Neuronal stem cell (in vitro differentiated cells): ENCODE measurements at places on chromosomes 5 and 9.
A peak's percentile ranks its signal among the peaks of the same experiment; 100 is the strongest.

DNA sequence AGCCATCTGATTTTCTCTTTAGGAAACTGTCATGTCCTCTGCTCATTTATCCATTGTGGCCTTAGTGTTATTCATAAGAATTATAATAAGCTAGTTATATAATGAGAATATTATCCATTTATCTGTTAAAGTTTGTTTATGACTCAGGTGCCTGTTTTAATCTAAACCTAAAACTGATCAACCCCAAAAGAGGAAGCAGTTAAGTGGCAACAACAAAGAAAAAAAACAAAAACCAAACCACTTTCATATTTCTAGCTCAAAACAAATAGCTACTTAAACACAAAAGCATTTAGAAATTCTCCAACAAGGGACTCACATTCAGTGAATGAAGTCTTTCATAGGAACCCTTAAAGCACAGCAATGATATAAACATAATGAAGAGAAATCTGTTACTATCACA is 116.4 kb downstream of the APBA1 start:
- no peak for DNase-seq

DNA sequence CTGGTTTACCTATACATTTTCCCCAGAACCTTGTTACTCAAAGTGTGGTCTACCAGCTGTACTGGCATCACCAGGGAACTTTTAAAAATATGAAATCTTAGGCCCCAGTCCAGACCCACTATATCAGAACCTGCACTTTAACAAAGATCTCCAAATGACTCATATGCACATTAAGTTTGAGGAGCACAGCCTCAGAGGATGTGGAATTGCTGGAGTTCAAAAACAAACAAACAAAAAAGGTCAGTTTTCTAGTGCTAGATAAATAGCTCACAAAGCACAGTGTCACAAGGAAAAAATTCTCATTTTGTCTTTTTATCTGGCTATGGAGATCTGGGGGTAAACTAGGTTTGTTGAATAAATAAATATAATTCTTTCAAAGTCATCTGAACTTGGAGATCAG is 68.9 kb upstream of the ANKRD55 start:
- DNase-seq = no peak

- DNase-seq = no peak
Observed at GRCh38 chr9:19113964-19114679, 11.4 kb upstream of the HAUS6 start.

GRCh38 chr9:112203536-112203935 is 28.4 kb upstream of the SUSD1 start:
- no peak for DNase-seq

GRCh38 chr9:109935406-109936087 is 155.5 kb downstream of the PALM2AKAP2 start:
- no peak for DNase-seq

DNA sequence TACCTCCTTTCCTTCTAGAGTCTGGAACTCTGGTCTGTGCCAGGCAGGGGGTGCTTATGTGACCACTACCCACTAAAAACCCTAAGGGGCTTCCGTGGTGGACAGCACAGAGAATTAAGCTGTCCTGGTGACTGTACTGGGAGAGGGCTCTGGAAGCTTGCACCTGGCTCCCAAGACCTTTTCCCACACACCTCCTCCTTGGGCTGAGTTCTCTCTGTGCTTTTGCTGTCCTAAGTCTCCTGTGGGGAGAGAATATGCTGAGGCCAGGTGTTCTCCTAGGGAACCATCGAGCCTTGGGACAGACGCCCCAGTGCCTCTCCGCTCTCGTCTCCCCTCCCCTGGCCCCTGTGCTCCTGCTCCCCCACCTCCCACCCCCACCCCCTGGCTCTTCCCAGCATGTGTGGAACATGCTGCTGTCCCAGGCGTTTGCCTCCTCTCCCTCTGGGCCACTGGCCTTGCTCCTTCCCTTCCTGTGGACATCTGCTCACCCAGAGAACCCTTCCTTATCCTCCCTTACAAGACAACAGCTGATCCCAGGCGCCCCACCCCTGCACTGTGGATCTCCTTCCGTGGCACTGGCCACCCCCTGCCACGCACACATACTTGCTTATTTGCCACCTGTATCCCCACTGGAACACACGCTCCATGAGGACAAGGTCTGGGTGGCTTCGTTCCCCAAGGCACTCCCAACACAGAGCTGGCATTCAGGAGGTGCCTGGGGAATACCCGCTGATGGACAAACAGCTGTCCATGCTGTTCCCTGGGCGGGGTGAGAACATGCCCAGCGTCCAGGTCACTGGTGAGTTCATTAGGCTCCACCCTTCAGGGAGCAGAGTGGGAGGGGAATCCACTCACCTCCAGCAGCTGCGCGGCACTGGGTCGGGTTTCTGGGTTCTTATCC is 83.0 kb downstream of the STK10 start:
- no peak for DNase-seq

GRCh38 chr5:106720367-106720766 is 950.4 kb downstream of the EFNA5 start:
- no peak for DNase-seq

GRCh38 chr9:77977210-77977611 is 54.4 kb downstream of the GNAQ start:
- DNase-seq = peak; percentile 30

- no peak for DNase-seq
Observed at GRCh38 chr5:160339406-160340130, 27.2 kb upstream of the CCNJL start.

- DNase-seq = peak; percentile 8
Observed at GRCh38 chr5:3564116-3564515, 31.5 kb upstream of the IRX1 start.

GRCh38 chr5:72525816-72526215 is 18.6 kb upstream of the ZNF366 start:
- no peak for DNase-seq

GRCh38 chr5:175582697-175583096 is 75.2 kb upstream of the HRH2 start:
- no peak for DNase-seq

DNA sequence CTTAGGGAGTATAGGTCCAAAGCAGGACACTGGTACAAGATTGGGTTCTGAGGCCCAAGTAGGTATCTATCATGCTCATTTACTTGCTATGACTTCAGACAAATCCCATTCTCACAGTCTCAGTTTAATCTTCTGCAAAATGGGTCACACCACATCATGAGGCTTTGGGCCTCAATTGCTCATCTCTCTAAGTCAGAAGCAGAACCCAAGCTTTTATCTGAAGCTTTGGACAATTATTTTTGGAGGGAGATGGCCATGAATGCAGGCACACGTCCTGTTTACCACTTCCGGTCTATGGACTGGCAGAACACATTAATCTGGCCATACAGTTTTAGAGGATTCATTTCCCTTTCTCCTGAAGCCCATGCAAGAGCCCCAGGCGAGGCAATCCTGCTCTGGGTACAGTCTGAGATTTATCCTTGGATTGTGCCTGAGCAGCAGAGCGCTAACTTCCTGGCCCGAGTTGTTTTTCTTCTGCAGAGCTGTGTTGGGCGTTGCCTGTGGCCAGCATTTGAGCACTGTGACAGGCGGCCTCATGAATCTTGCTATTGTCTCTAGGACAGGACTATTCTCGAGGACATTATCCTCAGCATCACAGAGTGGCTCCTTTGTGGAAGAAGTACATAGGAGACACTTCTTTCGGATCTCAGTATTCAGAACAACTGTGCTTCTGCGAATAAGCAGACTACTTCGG is 16.1 kb downstream of the SLC22A4 start:
- DNase-seq = no peak

- DNase-seq = no peak
Observed at GRCh38 chr9:124295159-124295794, 37.5 kb downstream of the NEK6 start.

GRCh38 chr5:98163796-98164493 is 609.5 kb upstream of the RGMB start:
- DNase-seq = no peak

DNA sequence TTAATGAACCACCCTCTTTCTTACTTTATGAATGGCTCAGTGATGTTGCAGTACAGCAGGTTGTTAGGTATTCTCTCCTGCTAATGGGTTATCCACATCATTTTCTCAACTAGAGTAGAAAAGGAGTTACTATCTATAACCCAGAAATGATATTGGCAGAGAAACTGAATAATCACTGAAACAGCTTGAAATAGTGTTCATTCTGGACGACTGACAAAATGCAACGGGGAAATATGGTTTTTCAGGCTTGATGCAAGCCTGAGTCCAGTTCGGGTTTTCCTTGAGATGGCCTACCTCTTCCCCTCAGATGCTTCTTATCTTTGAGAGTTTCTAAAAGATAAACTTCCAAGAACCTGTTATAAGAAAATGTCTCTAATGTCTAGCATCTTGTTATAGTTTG is 187.3 kb downstream of the RAB3C start:
- no peak for DNase-seq

DNA sequence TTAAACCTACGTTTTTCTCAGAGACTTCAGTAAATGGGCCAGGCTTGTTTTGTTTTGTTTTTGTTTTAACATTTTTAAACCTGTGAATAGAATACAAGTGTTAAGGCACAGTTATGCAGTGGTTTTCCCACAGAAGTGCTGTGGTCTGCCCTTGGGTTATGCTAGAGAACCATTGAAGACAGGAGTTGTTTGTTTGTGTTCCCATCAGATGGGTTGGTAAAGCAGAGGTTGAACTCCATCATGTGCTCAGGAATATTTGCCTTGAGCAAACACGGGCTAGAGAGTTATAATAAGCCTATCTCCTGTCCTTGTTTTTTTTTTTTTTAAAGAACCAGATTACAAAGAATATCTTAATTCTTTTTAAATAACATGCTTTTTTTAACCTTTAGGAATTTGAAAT is 28.5 kb downstream of the RHOBTB3 start:
- no peak for DNase-seq

GRCh38 chr5:172875505-172876279 is 41.6 kb downstream of the ERGIC1 start:
- DNase-seq = no peak

DNA sequence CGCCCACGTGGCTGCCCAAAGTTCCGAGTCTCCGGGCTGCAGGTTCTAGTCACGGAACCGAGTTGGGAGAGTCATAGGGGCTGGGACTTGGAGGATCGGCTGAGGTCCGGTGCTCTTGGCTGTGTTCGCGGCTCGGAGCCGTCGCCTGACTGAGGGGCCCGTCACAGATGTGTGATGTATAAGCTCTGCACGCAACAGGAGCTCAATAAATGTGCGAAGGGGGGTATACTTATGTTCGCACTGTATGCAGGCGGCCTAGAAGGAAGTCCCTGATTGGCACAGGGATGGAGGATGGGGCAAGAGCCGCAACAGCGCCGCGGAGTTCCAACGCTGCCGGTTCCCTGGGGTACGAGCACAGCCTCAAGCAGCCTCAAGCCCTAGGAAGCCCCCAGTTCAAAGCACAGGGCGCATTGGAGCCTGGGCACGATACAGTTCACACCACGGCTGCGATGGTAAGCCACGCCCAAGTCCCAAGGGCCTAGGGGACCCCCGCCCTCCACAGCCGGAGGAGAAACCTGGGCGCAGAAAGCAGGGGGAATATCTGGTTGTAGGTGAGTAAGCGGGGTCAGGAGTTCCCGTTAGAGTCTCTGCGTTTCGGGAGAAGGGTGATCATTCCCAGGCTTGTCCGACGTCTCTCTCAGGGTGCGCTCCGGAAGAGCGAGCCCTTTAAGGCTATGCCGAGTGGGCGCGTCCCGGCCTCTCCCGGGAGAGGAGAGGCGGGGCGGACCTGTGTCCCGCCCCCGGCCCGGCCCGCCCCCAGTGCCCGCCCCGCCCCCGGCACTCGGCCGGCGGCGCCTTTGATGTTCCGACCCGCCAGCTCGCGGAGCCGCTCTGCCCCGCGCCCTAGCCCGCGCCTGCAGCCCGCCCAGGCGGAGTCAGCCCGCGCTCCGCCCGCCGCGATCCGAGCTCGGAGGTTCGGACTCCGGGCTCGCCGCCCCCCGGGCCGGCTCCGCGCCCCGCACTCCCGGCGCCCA is at the start of gene TCF7:
Gene TCF7 (plus strand): TSS at position 780 of the 974 bp plus-strand sequence. CDS start 226 bp downstream, outside the sequence.
- DNase-seq = peak; percentile 81

GRCh38 chr9:134475011-134475790 is 148.9 kb downstream of the RXRA start:
- DNase-seq = no peak

DNA sequence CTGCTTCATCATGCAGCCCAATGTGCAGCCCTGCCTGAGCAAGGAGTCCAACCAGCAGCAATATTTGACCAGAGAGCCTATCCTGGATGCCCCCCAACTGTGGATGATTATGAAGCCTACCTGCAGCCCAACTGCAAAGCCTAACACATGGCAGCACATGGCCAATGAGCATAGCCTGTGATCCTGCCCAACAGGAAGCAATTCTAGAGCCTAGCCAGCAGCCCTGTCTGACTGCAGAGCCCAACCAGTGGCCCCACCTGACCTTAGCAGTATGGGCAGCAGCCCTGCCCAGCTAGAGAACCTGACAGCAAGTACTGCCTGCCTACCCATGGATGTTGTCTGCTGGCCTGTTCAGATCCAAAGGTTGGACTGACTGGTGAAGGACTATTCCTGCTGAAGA is 97.3 kb upstream of the SH3GL2 start:
- no peak for DNase-seq

DNA sequence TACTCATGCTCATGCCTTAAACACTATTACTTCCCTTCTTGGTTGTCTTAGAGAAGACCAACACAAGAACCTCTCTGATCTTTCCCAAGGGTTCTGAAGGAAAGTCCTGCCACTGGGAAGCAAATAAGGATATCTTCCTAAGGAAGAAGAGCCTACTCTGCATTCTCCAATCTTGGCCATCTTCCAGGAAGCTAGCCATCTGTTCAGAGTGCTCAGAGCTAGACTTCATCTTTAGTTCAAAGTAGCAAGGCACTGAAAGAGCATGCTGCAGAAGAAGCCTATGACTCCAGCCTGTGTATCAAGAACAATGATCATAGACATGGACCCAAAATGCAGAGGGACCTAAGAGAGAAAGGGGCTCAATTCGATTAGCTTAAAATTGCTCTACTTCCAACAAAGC is 114.7 kb downstream of the KIAA0825 start:
- no peak for DNase-seq

DNA sequence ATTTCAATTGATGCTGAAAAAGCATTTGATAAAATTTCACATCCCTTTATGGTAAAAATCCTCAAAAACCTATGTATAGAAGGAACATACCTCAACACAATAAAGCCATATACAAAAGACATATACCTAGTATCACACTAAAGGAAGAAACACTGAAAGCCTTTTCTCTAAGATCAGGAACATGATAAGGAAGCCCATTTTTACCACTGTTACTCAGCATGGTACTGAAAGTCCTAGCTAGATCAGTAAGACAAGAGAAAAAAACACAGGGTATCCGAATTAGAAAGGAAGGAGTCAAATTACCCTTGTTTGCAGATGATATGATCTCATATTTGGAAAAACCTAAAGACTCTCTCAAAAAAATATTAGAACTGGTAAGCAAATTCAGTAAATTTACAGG is 350.2 kb upstream of the PDE4D start:
- DNase-seq = no peak

DNA sequence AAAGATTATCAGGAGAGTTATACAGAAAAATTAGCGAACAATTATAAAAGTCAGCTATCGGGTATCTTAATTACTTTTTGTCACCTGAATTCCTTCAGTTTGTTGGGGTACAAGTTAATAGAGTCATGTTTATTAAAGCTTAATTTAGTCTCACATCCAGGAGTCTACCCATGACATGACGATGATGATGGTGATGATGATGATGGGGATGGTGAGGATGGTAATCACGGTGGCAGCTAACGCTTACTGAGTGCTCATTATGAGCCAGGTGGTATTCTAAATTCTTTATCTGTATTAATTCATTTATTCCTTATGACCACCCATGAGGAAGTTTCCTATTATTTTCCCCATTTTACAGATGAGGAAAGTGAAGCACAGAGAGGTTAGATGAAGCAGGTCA is 208.6 kb upstream of the KIF2A start:
- DNase-seq = no peak

GRCh38 chr5:72407078-72407477 is 86.9 kb downstream of the PTCD2 start:
- no peak for DNase-seq
